Right ventricle myocardium inferior (tissue), 1 donor: ENCODE measurements at places on chromosomes 4 and X. TPM values are rescaled to one million over a fixed set of nuclear protein-coding genes. Genes with fewer than 3 reads are reported as not detected.

COL4A6 gene
- total RNA-seq: 8.3 TPM

CCDC149 gene
- total RNA-seq: 11.4 TPM

TXK gene
- total RNA-seq: 1.0 TPM

AMER1 gene
- total RNA-seq: 4.1 TPM

VCX3B gene
- not detected for total RNA-seq

AKAP14 gene
- not detected for total RNA-seq

PNCK gene
- total RNA-seq: 11.3 TPM

TLR8 gene
- total RNA-seq: 1.5 TPM

ZNF275 gene
- 6.5 TPM for total RNA-seq

L1CAM gene
- total RNA-seq: 6.1 TPM

HTT-AS gene
- total RNA-seq: not detected

KLB gene
- 0.30 TPM for total RNA-seq

SULT1B1 gene
- 0.65 TPM for total RNA-seq

PLK4 gene
- 1.1 TPM for total RNA-seq

UGT2B11 gene
- not detected for total RNA-seq

VCX3A gene
- not detected for total RNA-seq

CCDC110 gene
- total RNA-seq: 1.0 TPM

RS1 gene
- not detected for total RNA-seq

DKC1 gene
- total RNA-seq: 19.7 TPM

ABCE1 gene
- 30.6 TPM for total RNA-seq

EDA gene
- total RNA-seq: 12.4 TPM

CDKL2 gene
- total RNA-seq: 0.11 TPM

SYTL5 gene
- not detected for total RNA-seq

CYBB gene
- total RNA-seq: 33.7 TPM

SPANXB1 gene
- total RNA-seq: not detected

AMTN gene
- total RNA-seq: not detected

TMEM31 gene
- not detected for total RNA-seq

ERAS gene
- not detected for total RNA-seq

WDR17 gene
- total RNA-seq: 0.43 TPM

AFP gene
- not detected for total RNA-seq

CPE gene
- total RNA-seq: 56.2 TPM

DCX gene
- total RNA-seq: not detected

MAGEA2 gene
- not detected for total RNA-seq

GDPD2 gene
- total RNA-seq: not detected

ARAF gene
- 76.5 TPM for total RNA-seq
